ENCODE measurements at places on chromosomes 12 and 14. TPM values are rescaled to one million over a fixed set of nuclear protein-coding genes. Genes with fewer than 3 reads are reported as not detected.

- DNase-seq = no peak
These were observed 98.5 kb upstream of the PLEKHA5 start for GRCh38 chr12:19031032-19031431.

OTX2 gene
- total RNA-seq = not detected

TOMM20L gene
- total RNA-seq = not detected

DNA sequence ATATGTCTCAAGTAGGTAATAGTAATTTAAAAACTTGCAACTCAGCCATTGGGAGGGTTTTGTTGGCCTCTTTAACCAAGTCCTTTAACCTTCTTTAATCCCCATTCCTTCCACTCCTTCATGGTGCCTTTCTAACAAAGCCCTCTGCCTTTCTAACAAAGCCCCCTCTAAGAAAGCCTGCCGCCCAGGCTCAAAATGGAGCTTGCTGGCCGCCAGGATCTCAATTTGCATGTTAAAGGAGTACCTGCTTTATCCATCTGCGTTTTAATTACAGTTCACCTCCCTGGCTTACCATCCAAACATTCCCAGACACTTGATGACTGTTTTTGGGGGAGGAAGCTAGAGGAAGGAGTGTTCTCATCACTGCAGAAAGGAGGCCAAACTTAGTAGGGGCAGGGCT, 183.4 kb downstream of the PTPN11 start:
- DNase-seq = no peak

GRCh38 chr14:70188659-70189455, at the start of gene SLC8A3:
TSS of gene SLC8A3 (minus strand) at chr14:70188951. CDS start at chr14:70168422, 20,529 bp downstream.
- DNase-seq = no peak

KLHL33 gene
- total RNA-seq = 0.17 TPM

DNA sequence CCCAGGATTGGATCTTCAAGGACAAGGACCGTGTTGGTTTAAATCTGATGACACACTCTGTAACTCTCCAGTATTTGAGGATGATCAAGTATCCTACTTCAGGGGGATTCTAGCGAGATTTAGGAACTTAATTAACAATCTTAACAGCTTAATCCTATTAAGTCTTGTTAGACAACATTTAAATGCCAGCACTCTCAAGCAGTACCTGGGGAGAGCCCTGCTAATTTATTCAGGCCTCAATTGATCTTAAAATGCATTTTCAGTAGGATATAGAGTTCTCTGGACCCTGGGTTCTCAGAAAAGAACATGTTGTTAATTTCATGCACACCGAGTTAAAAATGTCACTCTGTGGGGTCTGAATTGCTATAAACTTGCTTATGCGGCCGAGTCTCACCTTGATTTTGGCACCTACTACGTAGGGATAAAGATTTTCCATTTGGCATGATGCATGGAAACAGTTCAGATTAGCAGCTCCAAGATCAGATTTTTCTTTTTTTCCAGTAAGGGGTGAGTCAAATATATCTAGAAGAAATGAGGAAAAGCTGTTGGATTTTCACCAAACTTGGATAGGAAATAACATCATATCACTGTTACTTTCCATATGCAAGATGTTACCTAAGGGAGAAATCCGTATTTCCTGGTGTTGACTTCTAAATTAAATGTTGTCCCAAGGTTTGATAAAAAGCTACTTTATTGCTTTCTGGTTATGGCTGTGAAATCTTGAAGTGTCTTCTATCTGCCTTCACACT, 76.1 kb downstream of the SLC24A4 start:
- no peak for DNase-seq
